GM12878 (cell line): ENCODE measurements at places on chromosomes 4 and X.

DNA sequence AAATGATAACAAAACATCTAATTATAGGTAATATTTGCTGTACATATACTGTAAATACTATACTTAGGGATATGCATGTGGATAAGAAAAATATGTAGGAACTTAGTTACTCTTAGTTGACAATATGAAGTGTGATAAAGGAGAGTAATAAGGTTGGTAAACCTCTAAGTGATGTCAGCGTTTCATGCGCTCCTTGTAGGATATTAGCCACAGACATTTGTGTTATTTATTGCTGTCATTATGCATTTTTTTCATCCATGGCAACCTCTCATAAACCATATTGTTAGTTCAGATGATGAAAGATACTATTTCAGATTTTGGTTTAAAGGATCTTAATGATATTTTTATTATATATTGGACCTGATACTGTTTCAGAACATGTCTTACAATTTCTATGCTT, 298.1 kb upstream of the PITX2 start:
- DNase-seq = no peak

DNA sequence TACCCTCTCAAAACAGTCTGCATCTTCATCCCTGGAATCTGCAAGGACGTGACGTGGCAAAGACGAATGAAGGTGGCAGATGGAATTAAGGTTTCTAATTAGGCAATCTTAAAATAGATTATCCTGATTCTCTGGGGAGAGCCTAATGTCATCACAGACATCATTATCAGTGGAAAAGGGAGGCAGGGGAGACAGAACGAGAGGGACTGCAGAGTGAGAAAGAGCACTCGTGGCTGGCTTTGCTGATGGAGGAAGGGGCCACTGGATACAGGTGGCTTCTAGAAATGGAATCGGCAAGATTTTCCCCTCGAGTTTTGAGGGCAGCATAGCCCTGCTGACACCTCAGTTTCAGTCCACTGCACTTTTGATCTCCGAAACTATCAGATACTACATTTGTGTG, 110.6 kb downstream of the ASMT start:
- no peak for DNase-seq

GRCh38 chr4:8165374-8165896, 6.8 kb upstream of the ABLIM2 start:
- no peak for DNase-seq

DNA sequence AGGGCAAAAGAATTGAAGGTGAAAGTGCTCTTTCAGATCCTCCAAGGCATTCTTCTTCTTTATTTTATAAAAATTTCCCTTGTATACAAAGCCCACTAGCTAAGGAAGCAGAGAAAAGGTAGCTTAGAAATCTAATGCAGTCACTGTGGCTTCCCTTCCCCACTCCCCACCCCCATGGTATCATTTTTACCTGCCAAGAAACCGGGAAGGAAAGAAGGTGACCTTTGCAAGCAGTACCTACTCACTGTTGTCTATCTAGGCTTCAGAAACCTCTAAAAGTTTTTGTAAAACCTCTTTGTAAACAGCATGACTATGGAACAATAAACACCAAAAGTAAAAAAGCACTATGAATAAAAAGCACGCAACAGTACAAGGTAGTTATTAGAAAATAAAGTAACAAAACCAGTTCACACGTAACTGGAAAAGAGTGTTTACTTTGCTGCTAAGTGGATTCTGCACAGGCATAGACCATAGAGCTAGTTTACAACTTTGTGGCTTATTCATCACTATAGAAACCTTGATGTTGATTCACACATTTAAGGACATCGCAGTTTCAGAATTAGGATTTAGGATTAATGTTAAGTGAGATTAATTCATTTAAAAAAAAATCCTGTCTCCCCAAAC, 109.6 kb upstream of the FTHL17 start:
- DNase-seq = no peak

DNA sequence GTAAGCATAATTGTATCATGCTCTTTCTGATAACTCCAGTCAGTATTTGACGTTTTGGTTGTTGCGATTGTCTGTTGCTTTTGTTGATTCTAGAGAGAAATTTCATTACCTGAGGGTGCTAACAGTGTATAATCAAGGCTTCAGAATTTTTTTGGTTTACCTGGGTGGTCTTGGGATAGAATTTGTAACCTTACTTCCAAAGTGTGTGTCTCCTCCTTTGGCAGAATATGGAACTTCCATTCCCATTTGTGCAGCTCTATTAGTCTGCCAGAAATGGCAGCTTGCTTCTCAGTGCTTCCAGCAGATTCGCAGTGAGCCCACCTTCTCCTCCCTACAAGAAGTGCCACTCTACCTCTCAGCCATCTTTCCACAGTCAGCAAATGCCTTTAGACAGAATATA, 5.3 kb downstream of the COPS4 start:
- DNase-seq = no peak

GRCh38 chr4:6785572-6785925, 3.0 kb downstream of the KIAA0232 start:
- no peak for DNase-seq
